NCI-H774 (cell line): ENCODE measurements at places on chromosomes 16 and 17.

- no peak for DNase-seq
Measured at GRCh38 chr17:17605083-17605728, 13.7 kb upstream of the PEMT start.

DNA sequence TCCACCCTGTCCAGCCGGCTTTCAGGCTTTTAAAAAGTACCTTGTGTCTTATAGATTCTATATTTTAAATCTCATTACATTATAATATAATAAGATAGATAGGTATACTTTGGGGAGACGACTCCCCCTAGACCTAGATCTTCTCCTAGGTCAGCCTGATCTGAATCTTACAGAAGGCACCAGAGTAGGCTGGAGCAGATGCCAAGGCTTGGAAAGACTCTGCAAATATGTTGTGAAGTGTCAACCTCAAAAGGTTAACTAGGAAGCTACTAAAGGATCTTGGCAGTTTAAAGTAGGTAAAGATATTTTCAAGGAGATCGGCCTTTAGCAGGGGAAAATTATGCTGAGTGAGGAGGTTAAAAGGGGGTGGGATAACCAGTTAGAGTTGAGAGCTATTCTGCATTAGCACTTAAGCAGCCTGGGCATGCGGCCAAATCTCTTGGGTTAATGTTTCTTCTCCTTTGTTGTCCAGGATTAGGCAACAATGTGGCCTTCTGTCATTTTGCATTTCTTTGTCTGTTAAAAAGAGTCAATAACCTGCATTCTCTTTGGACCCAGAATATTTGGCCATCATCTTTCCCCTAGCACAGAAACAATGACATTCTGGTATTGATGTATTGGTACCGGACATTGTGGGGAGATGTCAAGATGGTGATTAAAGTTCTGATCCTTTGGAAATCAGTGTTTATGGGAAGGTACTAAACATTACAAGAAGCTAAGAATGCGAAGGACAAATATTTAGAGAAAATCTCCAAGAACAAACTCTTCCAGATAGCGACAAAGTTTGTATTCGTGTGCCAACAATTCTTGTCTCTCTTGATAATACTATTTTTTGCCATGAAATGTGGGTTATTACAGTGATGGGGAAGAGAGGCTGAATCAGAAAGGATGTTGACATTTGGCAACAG, 51.2 kb upstream of the DHX40 start:
- DNase-seq, result peak; percentile 94

- DNase-seq, result no peak
Measured at GRCh38 chr16:75064403-75065148, 52.0 kb downstream of the LDHD start.

GRCh38 chr17:17729620-17730249, 48.5 kb downstream of the RAI1 start:
- peak; percentile 0 for DNase-seq

DNA sequence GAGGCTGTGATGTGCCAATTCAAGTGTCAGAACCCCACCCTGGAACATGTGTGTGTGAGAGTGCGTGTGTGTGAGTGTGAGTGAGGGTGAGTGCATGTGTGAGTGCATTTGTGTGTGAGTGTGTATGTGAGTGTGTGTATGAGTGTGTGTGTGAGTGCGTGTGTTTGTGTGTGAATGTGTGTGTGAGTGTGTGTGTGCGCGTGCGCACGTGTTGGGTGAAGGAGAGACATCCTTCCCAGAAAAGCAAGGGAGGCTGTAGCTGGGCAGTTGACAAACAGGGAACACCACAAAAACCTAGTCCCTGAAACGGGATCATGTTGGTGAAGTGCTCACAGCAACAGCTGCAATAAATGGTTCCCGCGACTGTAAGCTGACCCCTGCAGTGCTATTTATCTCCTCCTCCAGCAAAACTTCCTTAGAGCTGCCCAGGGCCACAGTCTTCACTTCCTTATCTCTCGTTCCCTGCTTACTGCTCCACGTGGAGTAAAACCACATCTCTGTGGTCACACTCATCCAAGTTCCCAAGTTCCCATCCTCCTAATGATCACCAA, 40.1 kb upstream of the RPL38 start:
- DNase-seq, result no peak

- DNase-seq, result no peak
Measured at GRCh38 chr16:54805648-54806047, 125.0 kb upstream of the IRX5 start.

GRCh38 chr16:80938004-80938878, 68.4 kb downstream of the CMC2 start:
- no peak for DNase-seq

DNA sequence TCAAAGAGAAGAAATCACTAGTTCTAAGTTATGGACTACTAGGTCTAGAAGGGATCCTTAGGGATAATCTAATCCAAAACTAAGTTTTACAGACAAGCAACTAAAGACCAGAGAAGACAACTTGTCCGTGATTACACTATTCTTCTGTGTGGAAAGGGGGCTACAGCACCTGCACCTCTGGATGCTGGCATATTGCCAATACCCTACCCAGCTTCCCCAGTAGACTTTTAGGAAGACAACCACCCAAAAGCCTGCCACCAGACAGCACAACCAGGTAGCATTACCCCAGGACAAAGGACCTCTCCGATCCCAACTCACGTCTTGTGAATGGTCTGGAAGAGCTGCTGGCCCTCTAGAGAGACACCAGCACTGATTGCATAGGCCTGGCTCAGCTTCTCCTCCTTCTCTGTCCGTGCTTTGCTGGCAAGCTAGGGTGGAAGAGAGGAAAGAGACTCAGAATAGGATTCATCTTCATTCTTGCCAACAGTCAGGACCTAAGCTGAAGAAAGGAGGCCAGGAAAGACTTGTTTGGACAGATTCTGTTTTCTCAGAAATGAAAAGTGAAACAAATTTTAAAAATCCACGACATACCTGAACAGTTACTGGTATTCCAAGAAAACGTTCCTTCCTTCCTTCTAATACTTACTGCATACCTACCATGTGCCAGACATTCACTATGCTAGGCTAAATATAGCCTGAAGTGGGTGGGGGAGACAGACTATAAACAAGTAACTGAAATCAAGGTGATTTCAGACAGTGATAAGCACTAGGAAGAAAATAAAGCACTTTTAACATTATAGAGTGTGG, 25.3 kb upstream of the TMEM101 start:
- DNase-seq, result no peak

DNA sequence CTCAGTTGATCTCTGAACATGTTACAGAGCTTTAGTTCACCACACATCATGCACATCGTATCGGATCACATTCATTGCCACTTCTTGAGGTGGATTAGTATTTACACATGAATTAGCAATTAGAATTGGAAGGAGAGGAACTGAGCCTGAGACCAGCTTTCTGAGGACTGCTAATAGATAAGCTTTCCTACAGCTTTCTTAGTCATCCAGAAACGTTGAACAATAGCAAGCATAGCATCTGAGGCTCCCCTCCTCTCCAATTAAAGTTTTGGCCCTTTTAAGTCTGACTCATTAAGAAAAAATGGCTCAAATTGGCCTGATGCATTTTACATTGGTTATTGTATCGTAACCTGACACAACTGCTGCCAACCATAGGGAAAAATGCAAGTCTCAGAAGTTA, 1130.4 kb downstream of the CDH8 start:
- no peak for DNase-seq

- DNase-seq, result no peak
Measured at GRCh38 chr17:17146786-17147406, 59.2 kb downstream of the PLD6 start.

GRCh38 chr17:14780097-14780651, 479.3 kb downstream of the HS3ST3B1 start:
- DNase-seq, result no peak

- DNase-seq, result no peak
Measured at GRCh38 chr16:28587386-28587785, 9.5 kb downstream of the SULT1A2 start.

- DNase-seq, result no peak
Measured at GRCh38 chr17:57636985-57637665, 108.0 kb downstream of the CCDC182 start.

- DNase-seq, result no peak
Measured at GRCh38 chr17:70022175-70022574, 52.9 kb upstream of the KCNJ16 start.

- DNase-seq, result no peak
Measured at GRCh38 chr16:3564130-3564888, 12.9 kb downstream of the NLRC3 start.

DNA sequence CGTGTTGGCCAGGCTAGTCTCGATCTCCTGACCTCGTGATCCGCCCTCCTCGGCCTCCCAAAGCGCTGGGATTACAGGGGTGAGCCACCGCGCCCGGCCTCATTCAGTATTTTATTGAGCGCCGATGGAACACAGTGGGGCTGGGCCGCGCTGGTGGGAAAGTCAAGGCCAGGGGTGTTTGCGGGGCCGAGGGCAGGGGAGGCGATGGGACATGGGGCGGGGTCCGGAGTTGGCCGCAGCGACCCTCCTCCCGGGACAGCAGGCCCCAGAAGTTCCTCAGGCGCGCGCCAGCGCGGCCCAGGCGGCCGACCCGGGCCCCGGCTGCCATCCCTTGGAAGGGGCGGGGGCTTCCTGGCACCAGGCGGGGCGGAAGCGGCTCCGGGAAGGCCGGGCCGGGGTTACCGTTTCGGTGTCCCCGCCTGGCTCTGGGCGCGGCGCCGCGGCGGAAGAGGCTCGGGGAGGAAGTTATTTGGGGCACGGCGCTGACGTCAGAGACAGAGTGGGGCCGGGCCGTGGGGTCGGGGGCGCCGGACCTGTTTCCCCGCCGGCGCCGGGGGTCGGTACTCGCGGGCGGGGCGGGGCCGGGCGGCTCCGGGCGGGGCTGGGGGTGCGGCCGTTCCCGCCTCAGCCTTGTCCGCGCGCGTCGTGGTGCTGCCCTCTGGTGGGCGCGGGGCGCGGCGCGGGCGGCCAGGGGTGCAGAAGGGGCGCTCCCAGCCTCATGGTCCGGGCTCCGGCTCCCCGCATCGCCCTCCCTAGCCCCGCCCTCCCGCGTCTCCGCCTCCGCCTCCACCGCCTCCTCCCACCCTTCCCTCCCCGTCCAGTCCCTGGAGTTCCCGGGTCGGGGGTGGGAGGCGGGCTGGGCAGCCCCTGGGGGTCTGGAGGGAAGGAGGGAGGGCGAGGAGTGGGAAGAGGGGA, 952 bp upstream of the PRSS27 start:
- DNase-seq, result peak; percentile 65

DNA sequence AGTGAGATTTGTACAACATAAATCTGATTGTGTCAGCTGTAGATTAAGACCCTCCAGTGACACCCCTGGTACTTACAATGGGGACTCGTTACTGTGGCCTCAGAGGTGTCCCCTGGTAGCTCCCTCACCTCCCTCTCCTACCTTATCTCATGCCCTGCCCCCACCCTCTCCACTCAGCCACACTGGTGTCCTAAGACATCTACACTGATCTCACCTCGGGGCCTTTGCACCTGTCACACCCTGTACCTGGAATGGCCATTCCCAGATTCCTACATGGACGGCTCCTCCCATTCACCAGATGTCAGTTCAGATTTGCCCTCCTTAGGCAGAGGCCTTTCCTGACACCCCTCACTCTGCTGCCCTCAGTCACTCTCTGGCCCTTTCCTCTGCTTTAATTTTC, 319.3 kb downstream of the CPPED1 start:
- DNase-seq, result no peak

DNA sequence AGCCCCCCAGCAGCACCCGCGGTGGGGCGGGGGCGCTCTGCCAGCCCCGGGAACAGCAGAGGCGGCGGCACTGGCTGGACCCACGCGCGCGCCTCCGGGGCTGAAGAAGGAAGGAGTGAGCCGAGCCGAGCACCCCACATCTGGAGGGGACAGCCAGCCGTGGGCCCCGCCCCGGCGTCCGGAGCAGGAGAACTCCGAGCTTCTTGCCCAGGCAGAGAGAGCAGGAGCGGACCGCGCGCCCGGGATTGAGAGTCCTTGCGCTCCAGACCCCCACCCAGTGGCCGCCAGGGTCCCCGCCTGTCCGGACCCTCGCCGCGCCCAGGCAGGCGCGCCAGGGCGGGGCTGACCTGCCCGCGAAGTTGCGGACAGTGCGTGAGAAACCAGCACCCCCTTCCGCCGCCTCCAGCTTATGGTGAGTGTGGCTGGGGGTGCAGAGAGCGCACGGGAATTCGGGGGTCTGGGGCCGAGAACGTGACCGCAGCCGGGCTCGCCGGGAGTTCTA, 921.9 kb upstream of the EEF2KMT start:
- no peak for DNase-seq

DNA sequence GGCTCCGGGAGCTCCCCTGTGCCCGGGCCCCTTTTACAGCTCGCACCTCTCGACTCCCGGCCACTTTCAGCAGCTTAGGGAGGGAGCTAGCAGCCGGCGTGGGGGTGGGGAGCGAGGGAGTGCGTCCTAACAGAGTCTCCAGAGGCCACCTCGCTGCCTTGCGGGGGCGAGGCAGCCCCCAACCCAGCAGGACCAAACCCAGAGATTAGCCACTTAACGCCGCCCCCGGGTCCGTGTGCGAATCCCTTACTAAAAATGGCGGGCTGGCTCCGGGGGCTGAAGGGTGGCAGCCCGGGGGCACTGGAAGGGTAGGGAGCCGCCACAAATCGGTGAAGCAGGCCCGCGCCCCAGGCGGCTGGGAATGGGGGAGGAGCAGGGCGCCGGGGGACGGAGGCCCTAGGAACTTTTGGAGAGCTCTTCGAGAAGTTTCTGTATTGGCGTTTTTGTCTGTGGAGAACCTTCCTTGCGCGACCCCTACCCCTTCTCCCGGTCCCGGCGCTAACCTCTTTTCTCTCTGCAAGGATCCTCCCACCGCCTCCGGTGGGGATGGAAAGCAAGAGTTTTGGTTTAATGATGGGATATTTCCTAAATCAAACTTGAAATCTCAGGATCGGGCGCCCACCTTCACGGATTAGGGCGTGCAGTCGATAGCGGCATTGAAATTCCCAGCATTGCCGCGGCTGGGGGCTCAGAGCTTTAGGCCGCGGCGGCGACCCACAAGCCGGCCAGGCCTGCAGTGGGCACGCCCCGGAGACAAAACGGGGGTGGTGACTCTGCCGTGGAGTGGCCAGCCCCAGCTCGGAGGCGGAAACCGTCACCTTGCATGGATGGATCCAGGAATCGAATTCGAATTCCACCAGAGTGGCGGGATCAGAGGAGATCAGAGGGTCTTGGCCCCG, 793 bp upstream of the IRX3 start:
- DNase-seq, result no peak

GRCh38 chr17:78380370-78380769, 1.9 kb downstream of the PGS1 start:
- no peak for DNase-seq

GRCh38 chr16:89357055-89357816, 133.1 kb downstream of the ANKRD11 start:
- no peak for DNase-seq

GRCh38 chr17:52827526-52827925, 669.0 kb upstream of the CA10 start:
- no peak for DNase-seq

DNA sequence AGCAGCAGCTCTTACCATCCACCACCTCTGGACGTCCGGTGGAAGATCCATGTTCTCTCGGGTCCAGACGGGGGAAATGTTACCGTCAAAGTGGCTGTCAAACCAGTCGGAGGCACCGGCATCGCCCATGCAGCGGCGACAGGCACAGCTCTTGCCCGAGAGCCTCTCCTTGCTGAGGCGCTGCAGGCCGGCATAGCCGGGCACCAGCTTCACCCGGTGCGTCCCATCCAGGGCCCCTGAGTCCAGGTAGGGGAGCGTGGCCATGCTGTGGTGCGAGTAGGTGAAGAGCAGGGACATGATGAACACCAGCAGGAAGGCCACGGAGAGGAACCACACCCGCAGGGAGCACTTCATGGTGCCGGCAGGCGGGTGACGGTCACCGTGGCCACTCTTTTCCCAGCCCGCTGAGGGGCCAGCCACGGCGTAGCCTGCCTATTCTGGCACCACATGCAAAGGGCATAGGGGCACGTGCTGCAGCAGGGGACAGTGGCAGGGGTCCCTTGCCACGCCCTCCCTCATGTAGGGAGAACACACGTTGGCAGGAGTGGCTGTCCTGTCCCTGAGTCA, 40.6 kb downstream of the ST3GAL2 start:
- no peak for DNase-seq
